Dorsolateral prefrontal cortex (tissue), 122 donors: ENCODE measurements at places on chromosomes 2 and 18. TPM values are rescaled to one million over a fixed set of nuclear protein-coding genes. Genes with fewer than 3 reads are reported as not detected.

FLACC1 gene
- 14.2 TPM for total RNA-seq

ARHGAP25 gene
- 13.4 TPM for total RNA-seq

C18orf54 gene
- 5.1 TPM for total RNA-seq

UGT1A3 gene
- not detected for total RNA-seq

FOXD4L1 gene
- total RNA-seq = 0.72 TPM

CHRNG gene
- not detected for total RNA-seq

ALPG gene
- not detected for total RNA-seq

CCDC141 gene
- total RNA-seq = 0.68 TPM

DNAJC5G gene
- 7.9 TPM for total RNA-seq

IL1RL1 gene
- total RNA-seq = 9.3 TPM

DTNA gene
- 639 TPM for total RNA-seq

ALLC gene
- total RNA-seq = not detected

ABCG5 gene
- total RNA-seq = not detected

STK17B gene
- total RNA-seq = 8.8 TPM

B3GNT7 gene
- 3.9 TPM for total RNA-seq

ADRA2B gene
- total RNA-seq = 0.24 TPM

AGXT gene
- not detected for total RNA-seq

AKAIN1 gene
- total RNA-seq = 2.6 TPM

SERPINB11 gene
- not detected for total RNA-seq

LONRF2 gene
- total RNA-seq = 116 TPM

SLC11A1 gene
- total RNA-seq = 11.4 TPM

VWA3B gene
- total RNA-seq = 3.9 TPM

PLGLB2 gene
- total RNA-seq = 4.5 TPM

CHRND gene
- total RNA-seq = not detected

NAGK gene
- 110 TPM for total RNA-seq

PTPRN gene
- 296 TPM for total RNA-seq

ABCG8 gene
- 4.2 TPM for total RNA-seq

RNF138 gene
- 22.2 TPM for total RNA-seq

TEX51 gene
- not detected for total RNA-seq

SLC4A3 gene
- 53.1 TPM for total RNA-seq

FIGN gene
- 26.2 TPM for total RNA-seq

EIF2AK3 gene
- 19.0 TPM for total RNA-seq

ATAD2B gene
- 23.0 TPM for total RNA-seq

GNAL gene
- total RNA-seq = 34.1 TPM

ATP8B1 gene
- 7.5 TPM for total RNA-seq

CCL20 gene
- total RNA-seq = not detected

ANKRD30BL gene
- 12.7 TPM for total RNA-seq

DOK1 gene
- 6.8 TPM for total RNA-seq

SETBP1 gene
- total RNA-seq = 38.3 TPM

CYTIP gene
- 1.4 TPM for total RNA-seq

EFHD1 gene
- total RNA-seq = 212 TPM

CFLAR gene
- total RNA-seq = 75.2 TPM

SPRED2 gene
- 54.1 TPM for total RNA-seq

MERTK gene
- 39.9 TPM for total RNA-seq

TMEM163 gene
- 11.5 TPM for total RNA-seq

PCARE gene
- total RNA-seq = 0.13 TPM

MEX3C gene
- total RNA-seq = 22.0 TPM

SLC9A4 gene
- 0.12 TPM for total RNA-seq

RGPD4 gene
- total RNA-seq = not detected

NYAP2 gene
- 7.3 TPM for total RNA-seq
